ENCODE measurements at places on chromosomes 6 and 20.

DNA sequence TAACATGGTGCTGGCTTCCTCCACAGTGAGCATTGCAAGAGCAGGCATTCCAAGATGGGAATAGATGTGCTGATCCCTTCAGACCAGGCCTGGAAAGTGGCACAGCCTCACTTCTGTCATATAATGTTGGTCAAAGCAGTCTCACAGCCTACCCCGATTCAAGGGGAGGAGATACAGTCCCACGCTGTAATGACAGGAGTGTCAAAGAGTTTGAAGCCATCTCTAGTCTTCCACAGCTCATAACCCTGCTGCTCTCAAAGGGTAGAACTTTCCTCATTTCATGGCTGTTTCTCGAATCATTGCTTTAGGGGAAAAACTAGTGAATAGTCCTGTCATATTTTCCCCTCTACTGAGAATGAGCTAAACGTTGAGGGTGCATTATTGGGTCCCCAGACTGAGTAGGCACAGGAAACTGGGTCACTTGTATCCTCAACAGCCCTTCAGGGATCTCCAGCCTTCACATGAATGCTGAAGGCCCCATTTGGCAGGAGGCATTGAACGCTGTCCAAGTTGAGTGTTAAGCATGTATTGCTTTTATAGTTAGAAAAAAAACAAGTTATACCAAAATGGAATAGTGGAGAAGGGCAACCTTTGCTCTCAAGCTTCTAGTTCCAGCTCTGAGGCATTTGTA, 27.3 kb downstream of the DTD1 start:
- H3K27me3 ChIP-seq = no peaks in the 10 kb centered on the region
- no peak overlapping the region for H3K27ac ChIP-seq
- no peak for DNase-seq
- no peaks in the 10 kb centered on the region for H3K4me1 ChIP-seq
- H3K4me3 ChIP-seq = no peak overlapping the region
- no peaks in the 10 kb centered on the region for H3K36me3 ChIP-seq

DNA sequence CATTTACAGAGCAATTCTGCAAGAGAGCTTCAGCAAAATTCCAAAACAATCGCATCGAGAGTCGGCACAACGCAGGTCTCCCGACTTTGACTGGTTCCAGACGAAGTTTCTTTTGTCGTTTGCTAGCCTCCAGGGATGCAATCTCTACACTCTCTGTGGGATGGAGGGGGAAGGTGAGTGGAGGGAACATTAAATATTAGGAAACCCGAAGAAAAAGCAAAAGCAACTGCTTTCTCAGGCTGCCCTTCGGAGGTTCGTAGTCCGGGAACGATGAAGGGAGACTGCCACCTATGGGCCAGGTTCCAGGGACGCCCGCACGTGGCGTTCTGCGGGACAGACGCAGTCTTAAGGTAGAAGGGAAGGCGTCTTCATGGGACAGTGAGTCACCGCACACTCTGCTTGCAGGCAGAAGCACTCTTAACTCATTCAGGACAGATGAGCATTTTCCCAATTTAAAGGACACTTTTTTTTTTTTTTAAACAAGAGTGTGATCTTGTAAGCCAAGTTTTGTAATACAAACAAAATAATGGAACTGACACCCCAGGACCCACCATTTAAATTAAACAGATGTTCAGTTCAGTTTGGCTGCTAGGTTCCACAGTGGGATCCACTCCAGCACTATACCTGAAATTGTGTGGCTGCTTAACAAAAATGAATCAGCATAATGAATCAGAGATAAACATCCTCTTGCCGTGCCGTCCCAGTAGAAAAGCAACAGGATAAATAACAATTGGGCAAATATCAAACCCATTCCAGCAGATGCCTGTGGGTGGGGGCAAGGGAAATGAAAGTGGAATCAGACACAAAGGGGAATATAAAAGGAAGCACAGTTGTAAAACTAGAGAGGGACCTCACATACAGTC, 65.8 kb upstream of the ARMC2 start:
- no peaks in the 10 kb centered on the region for H3K36me3 ChIP-seq
- H3K27ac ChIP-seq = no peak overlapping the region
- peaks cover 3% of the 10 kb centered on the region for H3K4me1 ChIP-seq
- H3K4me3 ChIP-seq = peak overlapping the region; percentile 52

GRCh38 chr20:41365777-41366545, 657 bp downstream of the EMILIN3 start:
- no peak overlapping the region for H3K27ac ChIP-seq
- DNase-seq = no peak
- H3K27me3 ChIP-seq = no peaks in the 10 kb centered on the region

GRCh38 chr6:132165677-132166076, 214.5 kb upstream of the CCN2 start:
- no peaks in the 10 kb centered on the region for H3K36me3 ChIP-seq
- no peak overlapping the region for H3K4me3 ChIP-seq
- no peak for DNase-seq
- peaks cover 5% of the 10 kb centered on the region for H3K4me1 ChIP-seq
- H3K27me3 ChIP-seq = no peaks in the 10 kb centered on the region

GRCh38 chr20:5703681-5704101, 46.5 kb upstream of the SHLD1 start:
- peak; percentile 15 for DNase-seq
- no peaks in the 10 kb centered on the region for H3K27me3 ChIP-seq
- H3K4me1 ChIP-seq = no peaks in the 10 kb centered on the region

DNA sequence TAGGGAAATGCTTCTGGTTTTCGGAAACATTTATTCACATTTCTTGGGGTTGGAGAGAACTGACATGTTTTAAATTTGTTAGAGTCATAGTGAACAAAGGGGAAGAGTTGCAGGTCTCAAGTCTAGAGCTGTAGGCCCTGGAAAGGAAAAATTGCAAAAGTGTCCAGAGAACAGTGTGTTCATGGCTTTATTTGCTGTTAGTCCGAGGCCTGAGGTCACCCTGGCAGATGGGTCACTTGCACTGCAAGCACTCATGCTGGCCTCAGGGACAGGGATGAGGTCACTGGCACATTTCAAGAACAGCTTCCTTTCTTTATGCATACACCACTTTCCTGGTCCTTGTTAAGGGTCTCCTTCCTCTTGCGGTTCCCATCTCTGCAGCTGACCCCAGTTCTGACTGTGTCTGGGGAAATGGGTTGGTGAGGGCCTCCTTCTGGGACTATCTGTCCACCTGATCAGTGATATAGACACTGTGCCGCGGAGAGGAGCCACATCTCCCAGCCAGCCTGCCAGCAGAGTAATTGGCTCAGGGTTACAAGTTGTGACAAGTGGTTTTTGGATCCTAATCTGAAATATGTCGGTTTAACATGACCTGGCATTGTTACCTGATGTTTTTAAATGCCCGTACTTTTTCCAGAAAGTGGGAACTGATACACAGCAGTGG, 194.0 kb downstream of the EYA4 start:
- DNase-seq = no peak
- no peak overlapping the region for H3K4me3 ChIP-seq
- no peak overlapping the region for H3K27ac ChIP-seq
- H3K4me1 ChIP-seq = peaks cover 35% of the 10 kb centered on the region
- H3K27me3 ChIP-seq = no peaks in the 10 kb centered on the region
